ENCODE measurements at places on chromosomes 3 and 15.

GRCh38 chr15:90095521-90095959 lies 6.7 kb downstream of the IDH2 start:
- DNase-seq = no peak

GRCh38 chr3:184300378-184300720 lies 1.3 kb downstream of the PSMD2 start:
- DNase-seq = no peak

GRCh38 chr3:53495520-53496391 lies 1.3 kb downstream of the CACNA1D start:
- DNase-seq = no peak

DNA sequence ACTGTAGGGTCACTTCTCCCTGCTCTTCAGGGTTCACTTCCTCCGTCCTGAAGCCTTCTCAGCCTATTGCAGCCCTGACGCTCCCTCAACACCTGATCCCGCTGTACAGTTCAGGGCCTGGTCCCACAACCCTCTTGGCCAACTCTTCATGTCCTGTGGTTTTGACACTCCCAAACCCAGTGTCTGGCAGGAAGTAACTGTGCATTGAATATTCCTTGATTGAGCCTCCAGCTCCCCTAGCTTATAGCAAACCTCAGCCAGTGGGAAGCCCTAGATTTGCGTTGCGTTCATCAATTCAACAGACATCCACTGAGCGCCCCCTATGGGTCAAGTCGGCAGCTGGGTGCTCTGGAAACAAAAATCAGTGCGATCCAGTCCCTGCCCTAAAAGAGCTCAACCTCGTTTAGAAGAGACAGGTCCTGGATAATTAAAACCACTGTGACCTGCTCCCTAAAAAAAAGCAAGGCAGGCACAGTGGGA lies 13.5 kb downstream of the UBAP1L start:
- peak; percentile 37 for DNase-seq

DNA sequence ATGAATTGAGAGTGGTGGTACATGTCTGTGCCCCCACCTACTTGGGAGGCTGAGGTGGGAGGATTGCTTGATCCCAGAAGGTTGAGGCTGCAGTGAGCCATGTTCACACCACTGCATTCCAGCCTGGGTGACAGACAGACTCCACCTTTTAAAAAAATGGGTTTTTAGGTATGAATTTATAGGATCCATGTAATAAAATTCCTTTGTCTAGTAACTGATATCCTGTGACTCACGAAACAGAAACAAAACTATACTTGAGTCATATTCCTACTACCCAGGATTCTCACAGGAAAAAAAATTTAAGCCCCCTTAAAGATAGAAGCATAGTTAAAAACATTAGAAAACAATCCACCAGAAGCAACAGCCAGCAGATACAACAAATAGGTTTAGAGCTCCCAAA lies 10.0 kb upstream of the CRTC3 start:
- no peak for DNase-seq

DNA sequence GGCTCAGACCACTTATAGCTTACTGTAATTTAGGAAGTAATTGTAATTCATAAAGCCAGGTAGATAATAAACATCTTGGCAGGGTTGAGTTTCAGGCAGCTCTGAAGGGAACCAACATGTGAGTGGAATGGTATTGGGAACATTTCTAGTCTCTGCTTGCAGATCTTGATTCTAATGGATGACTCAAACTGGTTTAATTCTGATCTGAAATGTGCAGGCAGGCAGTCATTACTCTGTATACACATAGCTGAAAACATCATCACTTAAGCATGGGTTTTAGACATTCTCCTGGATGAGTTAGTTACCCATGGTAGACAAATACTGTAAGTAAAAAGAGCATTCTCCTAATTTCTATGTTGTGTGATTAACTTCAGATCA lies 317.0 kb upstream of the TPRG1 start:
- DNase-seq = no peak

- no peak for DNase-seq
Measured at GRCh38 chr3:278300-279064, 81.9 kb downstream of the CHL1 start.

- no peak for DNase-seq
Measured at GRCh38 chr3:120773932-120774331, 31.4 kb downstream of the GTF2E1 start.

- no peak for DNase-seq
Measured at GRCh38 chr15:32834156-32834555, 116.4 kb downstream of the GREM1 start.

GRCh38 chr3:153274561-153274960 lies 112.5 kb downstream of the RAP2B start:
- no peak for DNase-seq

DNA sequence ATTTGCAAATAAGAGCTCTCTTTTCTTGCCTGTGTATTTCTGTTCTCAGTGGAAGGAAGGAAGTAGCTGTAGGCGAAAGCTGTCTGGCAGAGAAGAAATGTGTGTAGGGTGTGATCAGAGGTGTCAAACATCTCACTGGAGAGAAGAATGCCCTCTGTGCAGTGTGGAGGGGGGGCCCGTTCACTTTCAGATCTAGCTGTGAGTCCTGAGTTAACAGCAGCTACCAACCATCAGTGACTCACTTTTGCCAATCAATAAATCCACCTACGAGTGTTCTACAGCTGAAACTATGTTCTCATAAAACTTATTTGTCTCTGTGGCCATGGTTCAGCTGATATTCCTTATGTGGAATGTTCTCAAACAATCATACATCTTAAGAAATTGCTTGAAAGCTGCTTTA lies 103.7 kb downstream of the FRMD4B start:
- peak; percentile 52 for DNase-seq

DNA sequence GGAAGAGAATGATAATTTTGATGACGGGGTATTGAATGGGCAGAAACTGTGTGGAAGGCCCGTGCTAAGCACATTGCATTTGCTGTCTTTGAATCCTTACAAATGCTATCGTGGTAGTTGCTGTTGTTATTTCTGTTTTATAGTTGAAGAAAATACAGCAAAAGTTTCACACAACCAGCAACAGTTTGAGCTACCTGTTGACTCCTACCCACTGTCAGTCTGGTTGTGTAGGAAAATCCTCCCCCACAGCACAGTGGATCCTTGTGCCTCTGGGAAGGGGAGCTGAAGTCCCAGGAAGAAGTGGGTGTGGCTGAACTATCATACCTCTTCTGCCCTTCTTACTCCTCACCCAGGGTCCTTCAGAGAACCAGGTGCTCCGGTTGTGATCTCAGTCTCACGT lies 29.4 kb downstream of the MRAS start:
- DNase-seq = no peak

- DNase-seq = no peak
Measured at GRCh38 chr3:25689226-25689625, 24.5 kb upstream of the TOP2B start.

DNA sequence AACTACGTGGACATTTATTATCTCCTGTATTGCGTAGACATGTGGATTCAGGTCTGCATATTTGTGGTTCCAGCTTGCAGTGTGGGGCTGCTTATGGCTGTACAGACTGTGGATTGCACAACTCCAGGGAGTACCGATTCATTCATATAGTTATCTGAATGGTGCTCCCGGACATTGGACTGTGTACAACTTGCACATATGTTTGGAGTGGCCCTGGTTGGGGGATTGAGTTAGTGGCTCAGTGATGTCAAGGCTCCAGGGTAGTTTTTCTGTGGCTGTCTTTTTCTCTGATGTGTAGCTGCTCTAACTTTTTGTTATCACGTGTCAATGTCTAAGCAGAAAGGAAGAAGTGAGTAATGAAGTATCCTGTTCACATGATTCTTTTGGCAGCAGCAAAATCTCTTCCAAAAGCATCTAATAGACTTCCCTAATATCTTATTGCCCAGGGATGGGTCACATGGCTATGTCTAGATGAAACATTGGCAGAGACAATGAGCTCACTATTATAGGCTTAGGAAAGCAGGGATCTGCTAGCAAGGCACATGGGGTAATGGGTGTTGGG lies 15.8 kb downstream of the ST3GAL6 start:
- DNase-seq = no peak

DNA sequence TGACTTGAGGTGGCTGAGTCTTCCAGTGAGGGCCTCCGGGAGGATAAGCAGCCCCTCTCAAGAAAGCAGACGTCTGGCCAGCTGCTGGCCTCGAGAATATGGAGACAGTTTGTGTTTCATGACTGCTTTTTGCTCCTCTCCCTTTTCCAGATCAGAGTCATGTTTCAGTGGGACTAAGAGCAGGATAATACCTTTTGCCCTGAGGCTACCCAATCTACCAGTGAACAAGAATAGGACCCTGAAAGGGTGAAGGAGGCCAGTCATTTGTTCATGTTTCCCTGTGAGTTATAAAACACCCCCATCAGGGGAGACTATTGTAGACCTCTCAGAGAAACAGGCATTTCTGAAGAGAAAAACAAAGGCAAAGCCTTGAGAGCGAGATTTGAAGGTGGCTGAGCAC lies 137.4 kb downstream of the RYR3 start:
- DNase-seq = no peak

DNA sequence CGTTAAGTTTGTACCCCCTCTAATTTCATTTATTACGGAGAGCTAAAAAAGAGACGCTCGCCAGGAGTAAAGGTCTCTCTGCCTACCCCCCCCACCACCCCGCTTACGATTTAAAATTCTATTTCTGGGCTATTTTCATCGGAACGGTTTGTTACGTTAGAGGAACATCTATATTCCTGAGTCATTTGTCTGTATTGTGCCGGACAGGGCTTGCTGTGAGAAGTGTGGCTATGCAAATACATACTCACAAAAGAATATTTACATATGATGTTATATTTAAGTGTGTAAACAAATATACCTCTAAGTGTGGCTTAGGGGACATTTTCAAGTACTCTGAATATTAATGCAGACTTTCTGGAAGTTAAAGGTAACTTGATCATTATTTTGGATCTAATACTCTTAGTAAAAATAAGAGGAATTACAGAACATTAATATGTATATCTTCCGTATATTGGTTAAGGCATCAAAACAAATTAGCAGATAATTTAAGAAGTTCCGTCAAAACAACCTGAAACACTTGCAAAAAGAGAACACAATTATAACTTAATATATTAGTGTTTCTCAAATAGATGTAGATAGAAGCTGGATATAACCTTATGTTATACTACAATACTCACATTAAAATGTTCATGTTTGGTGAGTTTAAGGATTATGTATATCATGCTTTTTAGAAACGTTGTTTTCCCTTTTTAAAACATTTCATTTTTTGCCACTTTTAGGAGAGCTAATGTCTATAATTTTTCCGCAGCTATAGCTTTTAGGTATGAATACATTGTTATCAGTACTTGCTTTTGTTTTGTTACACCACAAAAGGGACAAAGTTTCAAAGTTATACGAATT lies 1.6 kb upstream of the SHOX2 start:
- no peak for DNase-seq

GRCh38 chr3:13497386-13497785 lies 17.3 kb downstream of the HDAC11 start:
- no peak for DNase-seq

- DNase-seq = no peak
Measured at GRCh38 chr15:30958219-30958618, 33.2 kb downstream of the MTMR10 start.

GRCh38 chr3:38479431-38480092 lies 16.6 kb upstream of the EXOG start:
- peak; percentile 36 for DNase-seq

DNA sequence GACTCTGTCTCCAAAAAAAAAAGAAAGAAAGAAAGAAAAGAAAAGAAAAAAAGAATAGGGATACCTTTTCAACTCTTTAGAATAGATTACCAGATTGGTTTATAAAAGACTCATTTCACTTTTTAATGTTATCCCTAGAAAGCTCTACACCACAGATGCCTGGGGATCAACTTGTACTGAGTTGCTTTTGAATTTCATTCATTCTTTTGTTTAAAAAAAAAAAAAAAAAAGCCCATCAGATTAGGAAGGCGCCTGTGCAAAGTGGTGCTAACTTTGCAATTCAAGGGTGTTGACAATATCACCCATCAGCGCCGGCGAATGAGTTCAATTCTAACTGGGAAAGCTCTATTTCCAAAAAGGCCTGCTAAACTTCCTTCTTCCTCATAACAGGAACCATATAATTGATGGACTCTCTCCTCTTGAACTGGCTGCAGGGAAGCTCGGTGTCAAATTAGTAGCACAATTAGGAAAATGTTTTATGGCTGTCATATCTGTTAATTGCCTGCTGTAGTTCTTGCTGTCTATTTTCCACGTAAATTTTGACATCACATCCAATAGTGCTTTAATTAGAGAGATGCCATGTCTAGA lies 48.8 kb downstream of the CDCP1 start:
- no peak for DNase-seq

GRCh38 chr15:31840849-31841476 lies 189.4 kb upstream of the CHRNA7 start:
- DNase-seq = no peak

GRCh38 chr15:97168704-97169475 lies 791.6 kb upstream of the ARRDC4 start:
- no peak for DNase-seq

DNA sequence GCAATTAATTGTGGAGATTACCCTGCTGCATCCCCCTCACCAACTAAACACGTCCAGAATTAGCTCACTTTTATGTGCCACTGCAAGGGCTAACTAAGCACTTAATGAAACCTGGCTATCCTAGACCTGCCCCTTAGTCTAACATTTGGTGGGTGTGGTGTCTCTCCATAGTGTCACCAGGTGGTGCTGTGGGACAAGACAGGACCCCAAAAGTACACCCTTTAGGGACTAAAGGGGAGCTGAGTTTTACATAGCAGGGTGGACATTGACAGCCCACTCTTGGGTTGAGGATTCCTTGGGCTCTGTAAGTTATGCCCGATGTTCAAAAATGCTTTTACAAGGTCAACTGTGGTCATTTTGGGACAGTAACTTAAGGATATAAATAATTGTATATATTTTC lies 5.7 kb downstream of the DUT start:
- peak; percentile 27 for DNase-seq

DNA sequence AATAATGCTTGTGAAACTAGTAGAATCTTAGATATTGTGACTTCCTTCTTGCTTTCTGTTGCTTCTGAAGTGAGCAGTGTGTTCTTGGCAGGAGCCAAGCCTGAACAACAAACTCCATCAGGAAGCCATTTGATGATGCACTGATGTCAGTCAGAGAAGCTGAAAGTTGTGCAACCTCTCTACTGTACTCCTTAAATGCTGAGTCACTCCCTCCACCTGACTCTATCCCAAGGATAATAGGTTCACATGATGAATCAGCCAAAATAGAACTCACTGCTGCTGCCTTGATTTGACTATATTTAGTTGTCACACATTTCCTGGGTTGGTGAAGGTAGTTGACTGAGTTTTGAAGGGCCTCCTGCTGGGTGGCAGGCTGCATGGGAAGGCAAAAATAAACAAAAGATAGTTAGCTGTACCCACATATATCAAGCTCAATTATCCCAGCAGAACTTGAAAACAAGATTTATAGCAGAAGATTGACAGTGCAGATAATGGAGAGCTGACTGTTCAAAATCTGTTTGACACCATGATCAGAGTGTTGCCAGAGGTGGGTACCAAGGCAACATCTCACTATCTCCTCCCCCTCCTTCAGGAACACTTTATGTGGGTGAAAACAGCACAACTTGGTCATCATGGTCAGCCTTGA lies 328.4 kb upstream of the DPH6 start:
- DNase-seq = no peak

DNA sequence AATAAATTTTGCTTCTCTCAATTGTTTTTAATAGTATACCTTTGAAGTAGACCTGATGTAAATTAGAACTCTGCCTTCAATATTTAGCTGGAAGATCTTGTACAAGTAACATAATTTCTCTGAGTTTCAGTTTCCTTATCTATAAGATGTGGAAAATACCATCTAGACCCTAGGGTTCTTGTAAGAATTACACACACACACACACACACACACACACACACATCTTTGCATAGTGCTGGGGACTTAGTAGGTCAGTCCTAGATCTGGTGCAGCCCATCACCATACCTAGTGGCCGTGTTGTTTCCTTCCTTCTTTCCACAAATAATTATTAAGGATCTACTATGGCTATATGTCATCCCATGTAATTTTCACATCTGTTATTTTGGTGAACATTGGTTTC lies 11.0 kb downstream of the TRAT1 start:
- no peak for DNase-seq

Data from stimulated activated naive CD8-positive, alpha-beta T cell treated with anti-CD3 and anti-CD28 coated beads, Interleukin-15, amount 100 ng/mL, for 72 hours (primary cell).